ENCODE measurements at places on chromosomes 3 and 15.
A peak's percentile ranks its signal among the peaks of the same experiment; 100 is the strongest.

- DNase-seq: no peak
Observed at GRCh38 chr3:114680299-114680698, 386.5 kb downstream of the TIGIT start.

GRCh38 chr15:66126031-66126441, 127.5 kb downstream of the MEGF11 start:
- no peak for DNase-seq

DNA sequence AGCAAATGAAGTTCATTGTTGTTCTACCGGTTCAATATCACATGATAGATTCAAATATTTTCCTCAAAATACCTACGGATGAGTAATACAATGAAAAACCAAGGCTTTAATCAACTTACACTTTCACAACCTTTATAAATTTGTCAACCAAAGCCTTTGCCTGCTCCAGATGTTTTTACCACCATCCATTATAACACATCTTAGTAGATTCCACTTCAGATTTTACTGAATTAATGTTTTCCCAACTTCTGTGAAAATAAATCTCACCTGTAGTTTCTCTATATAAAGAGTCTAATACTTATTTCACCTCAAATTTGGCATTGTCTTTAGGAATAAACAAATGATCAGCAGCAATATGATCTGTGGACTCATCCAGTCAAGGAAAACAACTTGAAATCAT, 131.1 kb downstream of the ZNF280D start:
- DNase-seq: peak; percentile 50

DNA sequence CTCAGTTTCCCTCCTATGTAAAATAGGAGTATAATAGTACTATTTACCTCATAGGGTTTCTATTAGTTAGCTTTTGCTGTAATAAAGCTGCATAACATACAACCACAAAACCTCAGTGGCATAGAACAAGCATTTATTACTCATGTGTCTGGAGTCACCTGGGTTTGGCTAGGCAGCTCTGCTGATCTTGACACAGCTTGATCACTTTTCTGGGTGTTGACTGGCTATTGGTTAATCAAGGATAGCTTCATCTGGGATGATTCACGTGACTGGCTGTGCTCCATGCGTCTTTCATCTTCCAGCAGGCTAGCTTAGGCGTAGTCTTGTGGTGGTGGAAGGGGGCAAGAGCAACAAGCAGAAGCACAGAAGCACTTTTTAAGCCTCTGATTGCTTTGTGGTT, 112.6 kb downstream of the SQOR start:
- DNase-seq: no peak

DNA sequence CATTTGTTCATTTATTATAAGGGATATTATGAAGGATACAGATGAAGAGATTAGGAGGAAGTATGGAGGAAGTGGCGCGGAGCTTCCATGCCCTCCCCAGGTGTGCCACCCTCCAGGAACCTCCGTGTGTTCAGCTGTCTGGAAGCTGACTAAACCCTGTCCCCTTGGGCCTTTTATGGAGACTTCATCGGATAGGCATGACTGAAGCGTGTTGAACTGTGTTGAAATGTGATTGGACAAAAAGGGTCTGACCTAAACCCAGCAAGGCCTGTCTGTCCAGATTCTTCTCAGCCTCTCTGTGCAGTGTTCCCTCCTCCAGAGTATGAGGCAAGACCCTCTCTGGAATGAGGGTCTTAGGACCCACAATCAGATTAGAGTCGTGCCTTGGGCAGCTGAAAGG, 31.7 kb downstream of the HACD3 start:
- DNase-seq: no peak

DNA sequence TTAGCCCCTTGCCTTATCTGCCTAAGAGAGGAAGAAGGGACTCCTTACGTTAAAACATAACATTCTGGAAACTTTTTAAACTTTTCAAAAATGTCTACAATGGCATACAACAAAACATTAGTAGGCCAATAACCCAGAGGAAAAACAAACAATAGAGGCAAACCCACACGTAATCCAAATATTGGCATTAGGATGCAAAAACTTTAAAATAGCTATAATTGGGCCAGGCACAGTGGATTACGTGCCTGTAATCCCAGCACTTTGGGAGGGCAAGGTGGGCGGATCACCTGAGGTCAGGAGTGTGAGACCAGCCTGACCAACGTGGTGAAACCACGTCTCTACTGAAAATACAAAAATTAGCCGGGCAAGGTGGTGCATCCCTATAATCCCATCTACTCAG, 134.9 kb downstream of the AQP9 start:
- DNase-seq: no peak

DNA sequence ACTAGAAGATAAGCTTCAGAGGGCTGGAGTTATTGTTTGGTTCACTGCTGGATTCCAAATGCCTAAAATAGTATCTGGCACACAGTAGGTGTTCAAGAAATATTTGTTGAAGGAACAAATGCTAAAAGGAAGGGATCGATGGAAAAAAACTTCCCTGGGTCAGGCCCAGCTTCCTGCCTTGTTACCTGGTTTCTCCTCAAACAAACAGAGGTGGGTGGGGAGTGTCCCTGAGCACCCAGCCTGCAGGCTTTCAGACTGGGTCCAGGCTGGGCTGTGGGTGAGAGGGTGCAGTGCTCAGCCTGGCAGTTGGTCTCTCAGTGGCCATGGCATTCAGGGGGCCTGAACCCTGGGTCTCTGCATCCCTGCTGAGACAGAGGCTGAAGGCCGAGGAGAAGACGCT, 14.4 kb upstream of the STRA6 start:
- no peak for DNase-seq

- no peak for DNase-seq
Observed at GRCh38 chr3:141092663-141093062, 41.5 kb downstream of the SPSB4 start.

DNA sequence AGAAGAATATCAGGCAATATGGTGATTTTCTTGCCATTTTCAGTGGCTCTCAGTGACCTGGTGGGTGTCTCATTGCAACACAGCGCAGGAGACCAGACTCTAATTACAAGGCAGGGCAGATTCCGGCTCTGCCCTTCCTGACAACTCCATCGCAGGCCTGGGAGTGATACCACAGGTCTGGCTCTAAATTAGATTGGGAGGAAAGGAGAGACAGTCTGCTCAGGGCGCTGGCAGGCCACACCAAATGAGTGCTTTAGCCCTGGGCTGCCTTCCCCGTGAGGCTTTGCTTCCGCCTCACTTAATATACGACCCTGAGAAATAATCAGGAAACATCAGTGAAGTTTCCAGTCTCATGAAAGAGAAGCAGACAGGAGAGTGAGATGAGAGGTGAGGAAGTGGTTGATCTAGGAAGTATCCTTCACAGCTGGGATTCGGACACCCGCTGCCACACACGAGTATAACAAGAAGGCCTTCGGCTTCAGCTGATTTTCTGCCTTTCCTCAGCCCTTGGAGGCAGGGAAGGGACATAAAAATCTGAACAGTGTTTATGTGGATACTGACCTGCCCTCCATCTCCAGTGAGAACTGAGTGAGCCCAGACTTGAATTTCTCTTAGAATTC, 73.7 kb upstream of the PROK2 start:
- no peak for DNase-seq

- DNase-seq: peak; percentile 7
Observed at GRCh38 chr3:29247088-29247745, 33.7 kb upstream of the RBMS3 start.

DNA sequence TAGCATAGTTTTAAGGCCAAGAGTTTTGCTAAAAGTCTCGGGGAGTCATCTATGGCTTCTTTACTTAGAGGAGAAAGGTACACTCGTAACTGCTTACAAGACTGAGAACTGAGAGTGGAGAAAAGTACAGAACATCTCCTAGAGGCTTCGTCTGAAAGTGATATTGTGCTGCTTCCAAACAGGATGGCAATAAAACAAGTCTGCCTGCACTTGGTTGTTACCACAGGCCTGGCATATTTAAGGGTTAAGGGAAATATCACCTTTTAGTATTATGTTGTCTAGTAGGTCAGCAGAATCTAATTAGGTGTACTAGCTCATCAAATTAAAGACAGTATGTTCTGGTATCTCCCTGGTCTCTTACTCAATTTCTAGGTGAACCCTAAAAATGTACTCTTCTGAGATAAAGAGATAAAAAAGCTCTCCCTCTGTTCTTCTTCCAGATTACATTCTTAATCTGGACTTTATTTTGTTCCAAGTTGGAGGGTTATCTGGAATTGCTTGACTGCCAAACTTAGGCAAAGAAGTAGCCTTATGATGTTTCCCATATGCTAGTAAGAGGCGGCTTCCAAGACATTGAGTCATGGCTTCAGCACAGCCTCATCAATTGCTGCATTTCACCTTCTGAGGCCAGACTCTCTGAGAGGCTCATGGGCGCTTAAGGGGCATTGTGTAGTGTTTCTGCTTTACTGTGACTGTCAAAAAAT, 181.3 kb downstream of the LSAMP start:
- no peak for DNase-seq

- no peak for DNase-seq
Observed at GRCh38 chr3:62670351-62670750, 204.9 kb downstream of the CADPS start.

DNA sequence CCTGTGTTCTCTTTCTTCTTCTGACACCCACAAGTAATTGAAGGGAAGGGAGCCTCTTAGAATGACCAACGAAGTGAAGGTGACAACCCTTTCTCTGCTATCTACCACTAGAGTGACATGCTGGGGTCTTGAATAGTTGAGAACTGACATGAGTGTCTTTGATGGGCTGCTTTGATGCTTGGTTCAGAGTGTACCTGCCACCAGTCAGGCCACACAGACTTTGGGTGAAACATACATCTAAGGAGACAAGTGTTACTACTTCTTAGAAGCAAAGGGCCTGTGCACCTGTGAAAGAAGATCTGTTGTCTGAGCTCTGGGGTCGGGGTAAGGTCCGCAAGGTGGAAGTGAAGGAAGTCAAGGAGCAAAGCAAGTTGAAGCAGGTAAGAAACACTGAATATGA, 1040.7 kb upstream of the CFAP20DC start:
- no peak for DNase-seq

GRCh38 chr3:66153481-66154443, 67.0 kb upstream of the SLC25A26 start:
- no peak for DNase-seq

DNA sequence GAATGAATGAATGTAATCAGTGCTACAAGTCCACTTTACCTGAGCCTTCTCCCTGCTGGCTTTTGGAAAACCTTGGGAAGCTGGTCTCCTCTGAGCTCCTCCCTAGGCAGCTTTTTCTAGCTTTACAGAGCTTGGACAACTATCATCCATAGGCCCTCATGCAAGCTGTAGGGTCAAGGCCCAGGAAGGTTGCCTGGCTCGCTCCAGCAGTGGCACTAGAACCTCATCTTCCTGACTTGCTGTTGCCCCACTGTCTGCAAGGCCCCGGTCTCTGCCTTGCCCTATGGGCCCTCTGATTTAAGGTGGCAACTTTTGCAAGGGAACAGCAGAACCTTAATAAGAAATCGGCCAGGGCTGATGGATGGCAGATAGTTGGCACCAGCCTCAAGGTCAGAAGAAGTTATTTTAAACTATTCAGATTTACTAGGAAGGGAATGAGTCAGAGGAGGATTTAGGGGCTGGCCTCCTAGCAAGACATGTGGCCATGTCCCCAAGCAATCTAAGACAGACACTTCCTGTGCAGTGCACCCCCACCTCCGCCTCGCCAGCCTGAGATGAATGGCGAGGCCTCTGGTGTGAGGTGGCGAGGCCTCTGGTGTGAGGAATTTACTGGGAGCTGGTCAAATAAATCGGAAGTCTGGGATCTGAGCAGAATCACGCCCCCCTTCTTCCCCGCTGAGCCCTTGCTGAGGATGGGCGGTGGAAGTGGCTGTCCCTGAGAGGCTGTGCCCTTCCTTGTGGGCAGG, 180.8 kb downstream of the MEGF11 start:
- no peak for DNase-seq

- DNase-seq: no peak
Observed at GRCh38 chr15:78244101-78244500, 9.7 kb upstream of the ACSBG1 start.

DNA sequence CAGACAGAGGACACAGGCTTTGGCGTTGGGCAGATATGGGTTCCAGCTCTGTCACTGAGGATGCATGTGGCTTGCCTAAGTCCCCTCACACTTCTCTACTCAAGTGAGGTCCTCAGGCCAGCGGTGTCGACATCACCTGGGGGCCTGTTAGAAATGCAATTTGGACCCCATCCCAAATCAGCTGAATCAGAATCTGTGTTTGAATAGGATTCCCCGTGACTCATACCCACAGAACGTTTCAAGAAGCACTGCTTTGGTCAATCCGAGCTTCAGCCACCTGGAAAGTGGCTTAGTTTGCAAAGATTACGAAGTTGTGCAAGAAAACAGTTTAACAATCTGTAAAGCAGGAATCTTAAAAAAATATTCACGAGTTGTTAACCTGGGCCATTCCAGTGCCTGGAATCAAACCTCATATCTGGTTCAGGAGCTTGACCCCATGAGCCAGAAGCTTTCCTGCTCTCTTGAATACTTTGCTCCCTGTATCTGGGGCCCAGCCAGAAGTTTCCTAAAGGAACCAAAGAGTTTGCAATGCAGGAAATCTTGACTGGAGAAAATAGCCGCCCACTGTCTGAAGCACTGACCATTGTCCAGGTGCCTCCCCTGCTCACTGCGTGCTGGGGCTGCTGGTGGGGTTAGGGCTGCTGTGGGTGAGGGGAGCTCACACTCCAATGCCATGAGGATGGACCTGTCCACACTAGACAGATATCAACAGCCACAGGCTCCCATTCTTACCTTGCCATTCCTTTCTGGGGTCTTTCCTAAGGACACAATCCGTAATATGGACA, 208.5 kb upstream of the LINGO1 start:
- no peak for DNase-seq

- DNase-seq: no peak
Observed at GRCh38 chr3:109685084-109686079, 348.0 kb upstream of the DPPA4 start.

- DNase-seq: no peak
Observed at GRCh38 chr3:58047826-58048225, 39.6 kb downstream of the FLNB start.

DNA sequence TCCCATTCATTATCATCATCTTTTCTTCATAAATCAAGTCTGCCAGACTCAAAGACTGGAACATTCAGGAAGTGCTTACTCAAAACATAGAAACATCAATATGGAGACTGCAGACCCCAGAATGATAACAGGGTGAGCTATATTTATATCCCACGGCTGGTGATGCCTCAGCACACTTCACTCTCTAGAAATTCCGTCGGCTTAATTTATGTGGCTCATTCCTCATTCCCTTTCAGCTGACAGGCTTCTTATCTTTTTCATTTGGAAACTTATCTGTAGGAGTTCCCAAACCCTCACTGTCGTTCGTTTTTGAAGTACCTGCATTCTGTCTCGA, 45.5 kb downstream of the RFTN1 start:
- DNase-seq: no peak

- DNase-seq: no peak
Observed at GRCh38 chr3:62371720-62372591, 1.4 kb downstream of the FEZF2 start.

Data from OCI-LY7 (cell line).